Left ventricle myocardium inferior (tissue), 1 donor: ENCODE measurements at places on chromosomes 12 and 14. TPM values are rescaled to one million over a fixed set of nuclear protein-coding genes. Genes with fewer than 3 reads are reported as not detected.
A peak's percentile ranks its signal among the peaks of the same experiment; 100 is the strongest.

DNA sequence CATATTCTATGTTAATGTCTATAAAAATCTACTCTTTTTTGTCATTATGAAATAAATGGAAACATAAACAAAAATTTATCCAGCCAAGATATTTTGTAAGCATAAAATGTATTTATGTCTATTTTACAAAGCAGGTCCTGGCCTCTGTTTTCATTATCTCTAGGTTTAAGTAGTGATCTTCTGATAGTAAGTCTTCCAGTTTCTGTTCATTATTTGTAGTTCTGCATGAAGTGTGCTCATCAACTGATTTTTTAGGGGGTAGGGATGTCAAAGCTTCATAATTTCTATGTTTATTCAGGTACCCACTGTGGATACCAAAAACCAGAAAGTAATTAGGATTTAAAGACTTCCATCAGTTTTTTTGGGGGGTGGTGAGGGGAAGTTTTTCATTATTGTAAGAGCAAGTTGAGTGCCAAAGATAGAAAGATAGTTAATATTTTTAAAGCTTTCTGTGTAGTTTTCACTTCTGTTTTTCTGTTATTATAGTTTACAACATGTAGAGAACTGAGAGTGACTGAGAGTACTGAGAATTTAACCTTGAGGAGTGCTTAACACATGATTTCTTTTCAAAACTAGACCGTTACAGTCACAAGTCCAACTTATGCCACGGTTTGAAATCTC lies 30.6 kb upstream of the LMO3 start:
- no peak for DNase-seq

- no peak for DNase-seq
Observed at GRCh38 chr12:66129934-66130266, 650 bp downstream of the LLPH start.

GRCh38 chr12:2876431-2877046 lies 435 bp downstream of the FOXM1 start:
- no peak for DNase-seq

DNA sequence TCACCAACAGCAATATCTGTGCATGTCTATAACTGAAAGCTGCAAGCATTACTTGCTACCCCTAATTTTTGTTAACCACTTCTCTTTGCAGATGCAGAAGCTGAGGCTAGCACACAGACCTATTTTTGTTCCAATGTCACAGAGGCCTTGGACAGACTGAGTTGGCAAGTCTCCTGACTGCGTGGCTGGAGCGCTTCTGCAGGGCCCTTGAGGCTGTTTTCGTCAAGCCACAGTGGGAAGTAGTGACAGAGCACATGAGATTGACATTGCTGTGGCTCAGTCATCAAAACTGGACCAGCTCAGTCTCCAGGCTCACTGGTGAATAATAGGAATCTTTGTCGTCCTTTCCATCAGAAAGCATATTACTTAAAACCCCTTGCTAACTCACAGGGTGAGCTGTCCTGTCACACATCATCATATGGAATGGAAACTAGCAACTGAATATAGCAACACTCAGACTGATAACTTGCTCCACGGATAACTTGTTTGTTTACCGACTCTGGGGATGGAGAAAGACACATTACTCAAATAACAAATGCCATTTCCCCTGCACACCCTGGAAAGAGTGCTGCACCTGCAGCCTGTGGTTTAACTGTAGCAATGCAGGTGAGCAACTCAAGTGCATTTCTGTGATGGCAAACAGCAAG lies 43.6 kb upstream of the DDX11 start:
- peak; percentile 69 for DNase-seq

DNA sequence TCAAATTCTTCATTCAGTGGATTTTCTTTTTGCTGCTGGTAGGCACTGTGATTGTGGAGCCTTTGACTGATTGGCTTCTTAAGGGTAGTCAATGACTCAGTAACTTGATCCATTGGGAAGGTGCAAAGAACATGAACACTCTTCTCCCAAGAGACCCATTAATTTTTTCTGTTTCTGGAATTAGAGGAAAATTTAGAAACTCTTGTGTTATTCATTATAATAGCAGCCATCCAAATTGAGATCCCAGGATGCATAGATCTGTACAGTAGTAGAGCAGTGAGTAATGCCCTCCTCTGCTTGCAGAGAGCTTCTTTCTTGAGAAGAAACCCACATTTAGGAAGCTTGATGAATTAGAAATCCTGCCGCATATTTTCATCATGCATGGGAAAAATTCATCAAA lies 63.9 kb downstream of the MYRFL start:
- DNase-seq, result no peak

GRCh38 chr14:54787261-54787660 lies 115.4 kb downstream of the GCH1 start:
- DNase-seq, result no peak

DNA sequence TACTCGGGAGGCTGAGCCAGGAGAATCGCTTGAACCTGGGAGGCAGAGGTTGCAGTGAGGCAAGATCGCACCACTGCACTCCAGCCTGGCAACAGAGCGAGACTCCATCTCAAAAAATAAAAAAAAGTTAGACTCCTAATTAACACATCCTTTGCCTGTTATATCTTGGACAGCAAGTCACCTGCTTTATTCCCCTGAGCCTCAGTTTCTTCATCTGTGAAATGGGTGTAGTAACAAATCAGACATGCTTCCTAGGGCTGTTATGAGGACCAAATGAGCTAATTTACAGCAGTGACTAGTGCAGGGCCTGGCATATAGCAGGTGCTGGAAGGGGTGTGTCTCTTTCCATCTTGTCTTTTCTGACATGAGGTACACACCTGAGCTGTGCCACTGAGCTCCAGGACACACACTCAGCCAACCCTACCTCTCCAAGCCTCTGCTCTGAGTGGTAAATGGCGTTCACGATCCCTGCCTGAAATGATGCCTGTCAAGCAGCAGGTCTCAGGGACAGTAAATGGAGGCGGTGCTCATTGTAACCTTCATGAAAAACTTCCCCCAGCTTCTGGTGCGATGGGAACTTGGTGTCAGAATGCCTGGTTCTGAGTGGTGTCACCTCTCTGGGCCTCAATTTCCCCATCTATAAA lies 31.7 kb downstream of the FOXN4 start:
- DNase-seq, result no peak

DNA sequence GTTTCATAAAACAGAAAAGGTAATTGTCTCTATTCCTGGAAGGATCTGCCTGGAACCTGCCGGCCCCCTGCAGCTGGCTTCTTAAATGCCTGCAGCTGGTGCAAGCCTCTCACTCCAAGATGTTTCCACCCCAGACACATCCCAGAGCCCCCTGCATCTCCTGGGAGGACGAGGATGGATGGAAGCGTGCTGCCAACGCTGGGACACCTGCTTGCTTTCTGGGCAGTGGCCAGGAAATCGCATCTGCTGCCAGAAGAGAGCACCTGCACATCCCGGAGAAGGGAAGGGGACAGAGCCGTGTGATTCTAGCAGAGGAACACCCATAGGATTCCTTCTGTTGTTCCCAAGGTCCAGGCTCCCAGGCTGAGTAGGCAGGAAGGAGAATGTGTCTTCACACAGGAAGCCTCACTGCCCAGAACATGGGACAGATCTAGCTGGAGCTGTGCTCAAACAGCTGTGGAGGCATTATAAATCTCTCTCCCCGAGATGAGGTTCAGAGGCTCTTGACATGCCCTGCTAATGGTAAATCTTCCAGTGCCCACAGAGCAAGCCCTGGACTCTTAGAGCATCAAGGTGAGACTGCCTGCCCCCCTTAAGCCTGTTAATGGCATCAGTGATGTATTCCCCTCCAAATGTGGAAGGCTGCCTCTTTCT lies 138.8 kb upstream of the MAP1LC3B2 start:
- no peak for DNase-seq

DNA sequence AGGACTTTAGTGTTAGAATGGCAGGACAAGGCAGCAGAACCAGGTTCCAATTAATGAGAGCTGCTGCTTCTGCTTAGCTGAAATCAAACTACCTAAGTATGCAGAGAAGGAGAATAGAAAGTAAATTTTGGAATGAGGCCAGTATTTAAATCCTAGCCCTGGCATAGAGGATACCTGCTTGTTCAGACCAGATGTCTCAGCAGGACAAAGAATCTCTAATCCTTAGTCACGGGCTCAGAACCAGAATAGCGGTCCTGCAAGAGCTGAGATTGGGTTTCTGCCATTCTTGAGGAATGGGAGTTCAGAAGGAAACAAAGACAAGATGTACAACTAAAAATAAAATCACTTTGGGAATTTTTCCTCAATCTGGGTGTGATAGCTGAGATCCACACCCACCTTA lies 550.8 kb upstream of the TMEM132C start:
- no peak for DNase-seq

DNA sequence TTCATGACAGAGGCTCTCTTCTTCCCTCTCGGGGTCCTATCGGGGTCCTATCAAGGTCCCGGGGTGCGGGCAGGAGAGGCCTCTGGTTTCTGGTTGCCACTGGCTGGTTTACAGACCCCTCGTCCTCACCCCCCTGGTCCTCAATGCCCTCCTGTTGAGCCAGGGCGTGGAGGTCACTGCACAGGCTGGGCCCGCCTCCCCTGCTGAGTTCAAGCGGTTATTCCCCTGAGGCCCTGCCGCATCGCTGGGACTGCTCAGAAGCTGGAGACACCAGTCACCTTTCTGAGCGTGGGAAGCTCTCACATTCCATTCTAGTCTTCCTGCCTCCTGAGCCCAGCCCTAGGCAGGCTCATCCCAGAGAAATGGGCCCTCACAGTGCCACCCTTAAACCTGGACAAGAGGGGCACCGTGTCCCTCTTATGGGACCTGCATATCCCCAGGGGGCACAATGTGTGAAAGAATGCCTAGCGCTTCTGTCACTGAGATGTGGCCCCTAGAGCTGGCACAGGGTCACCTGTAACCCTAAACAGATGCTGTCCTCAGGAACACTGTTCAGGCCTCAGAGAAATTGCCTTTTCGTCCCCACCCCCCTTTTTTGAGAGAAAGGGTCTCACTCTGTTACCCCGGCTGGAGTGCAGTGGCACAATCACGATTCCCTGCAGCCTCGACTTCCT lies 177.7 kb upstream of the RGS6 start:
- no peak for DNase-seq

DNA sequence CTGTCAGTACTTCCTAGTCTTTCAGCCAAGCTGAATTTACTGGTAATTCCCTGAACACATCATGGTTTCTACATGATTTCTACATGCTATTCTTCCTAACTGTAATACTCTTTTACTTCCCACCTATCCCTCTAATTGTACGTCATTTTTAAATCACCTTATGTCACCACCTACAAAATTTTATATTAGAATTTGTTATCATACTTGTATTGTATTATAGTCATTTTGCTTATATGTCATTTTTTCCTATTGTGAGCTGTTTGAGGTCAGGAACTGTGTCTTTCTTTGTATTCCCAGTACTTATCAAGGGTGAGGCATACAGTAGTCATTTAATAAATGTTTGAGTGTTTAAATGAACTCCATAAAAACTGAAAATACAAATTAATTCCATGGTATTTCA lies 86.6 kb downstream of the USP15 start:
- DNase-seq, result no peak

GRCh38 chr12:123142921-123143735 lies 7.8 kb downstream of the PITPNM2 start:
- DNase-seq, result no peak

DNA sequence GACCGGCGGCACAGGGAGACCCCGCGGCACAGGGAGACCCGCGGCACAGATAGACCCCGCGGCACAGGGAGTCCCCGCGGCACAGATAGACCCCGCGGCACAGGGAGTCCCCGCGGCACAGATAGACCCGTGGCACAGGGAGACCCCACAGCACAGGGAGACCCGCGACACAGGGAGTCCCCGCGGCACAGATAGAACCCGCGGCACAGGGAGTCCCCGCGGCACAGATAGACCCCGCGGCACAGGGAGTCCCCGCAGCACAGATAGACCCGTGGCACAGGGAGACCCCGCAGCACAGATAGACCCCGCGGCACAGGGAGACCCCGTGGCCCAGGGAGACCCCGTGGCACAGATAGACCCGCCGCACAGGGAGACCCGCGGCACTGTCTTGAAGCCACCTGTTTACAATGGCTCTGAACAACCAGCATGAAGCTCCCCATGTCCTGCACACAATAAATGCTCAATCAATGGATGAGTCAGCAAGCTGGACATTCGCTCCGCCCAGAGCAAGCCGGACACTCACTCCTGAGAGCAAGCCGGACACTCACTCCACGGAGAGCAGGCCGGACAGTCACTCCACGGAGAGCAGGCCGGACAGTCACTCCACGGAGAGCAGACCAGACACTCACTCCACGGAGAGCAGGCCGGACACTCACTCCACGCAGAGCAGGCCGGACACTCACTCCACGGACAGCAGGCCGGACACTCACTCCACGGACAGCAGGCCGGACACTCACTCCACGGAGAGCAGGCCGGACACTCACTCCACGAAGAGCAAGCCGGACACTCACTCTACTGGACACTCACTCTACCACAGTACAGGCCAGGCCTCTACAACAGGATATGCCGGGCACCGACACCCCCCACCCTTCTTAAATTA lies 121.9 kb downstream of the RFLNA start:
- DNase-seq, result no peak

DNA sequence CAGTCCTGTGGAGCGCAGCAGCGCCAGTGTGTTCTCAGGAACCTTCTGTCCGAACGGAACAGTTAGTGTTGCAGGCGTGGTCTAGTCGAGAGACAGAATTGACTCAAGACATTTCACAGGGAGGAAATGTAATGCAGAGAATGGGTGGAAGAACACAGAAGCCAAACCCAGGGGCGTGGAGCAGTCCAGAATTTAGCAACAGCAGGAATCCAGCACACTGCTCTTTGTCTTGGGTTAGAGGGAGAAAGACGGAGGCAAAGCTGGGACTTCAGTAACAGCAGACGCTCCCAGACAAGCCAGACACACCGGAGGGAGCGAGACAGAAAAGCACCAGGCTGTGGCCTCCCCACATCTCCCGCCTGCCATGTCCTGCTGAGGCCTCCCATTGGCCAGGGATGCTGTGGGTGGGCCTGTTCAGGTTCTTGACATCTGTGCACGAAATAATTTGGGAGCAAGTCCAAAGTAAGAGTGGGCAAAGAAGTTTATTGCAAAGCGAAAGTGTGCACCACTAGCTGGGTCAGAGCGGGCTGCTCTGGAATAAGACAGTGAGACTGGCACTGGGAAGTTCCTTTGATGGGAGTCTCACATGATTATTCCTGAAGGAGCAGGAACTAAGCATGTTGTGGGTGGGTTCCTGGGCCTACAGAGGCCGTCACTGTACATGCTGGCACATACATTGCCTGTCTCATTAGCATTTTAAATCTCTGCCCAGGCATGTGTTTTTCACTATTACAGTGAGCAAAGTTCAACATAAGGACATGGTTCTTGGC lies 339.3 kb upstream of the SFSWAP start:
- DNase-seq, result no peak

Gene LIN7A
- 11.9 TPM for total RNA-seq

Gene CACNB3
- total RNA-seq, result 4.8 TPM

Gene KLRC1
- not detected for total RNA-seq

Gene KRT85
- total RNA-seq, result not detected
